ENCODE measurements at places on chromosomes 2 and 18. TPM values are rescaled to one million over a fixed set of nuclear protein-coding genes. Genes with fewer than 3 reads are reported as not detected.

Gene CNTNAP5
- total RNA-seq, result not detected

Gene ALPI
- not detected for total RNA-seq

Gene VIL1
- not detected for total RNA-seq

Gene C2orf66
- total RNA-seq, result 0.56 TPM

Gene KCTD18
- 22.4 TPM for total RNA-seq

Gene SLC30A3
- total RNA-seq, result 0.06 TPM

Gene TDRD15
- not detected for total RNA-seq

Gene C1GALT1C1L
- total RNA-seq, result 0.25 TPM

Gene EMILIN2
- 16.3 TPM for total RNA-seq

Gene KCNJ3
- not detected for total RNA-seq

Gene CBLN2
- not detected for total RNA-seq

Gene PROM2
- total RNA-seq, result 0.25 TPM

Gene UGT1A4
- total RNA-seq, result 0.34 TPM

Gene FAM110C
- not detected for total RNA-seq

Gene TP53I3
- 25.2 TPM for total RNA-seq

Gene IMP4
- 64.4 TPM for total RNA-seq

Gene WDR12
- 17.5 TPM for total RNA-seq
